ENCODE measurements at places on chromosomes 13 and 19.

- no peak for DNase-seq
Observed at GRCh38 chr13:29508876-29509252, 86.6 kb downstream of the SLC7A1 start.

DNA sequence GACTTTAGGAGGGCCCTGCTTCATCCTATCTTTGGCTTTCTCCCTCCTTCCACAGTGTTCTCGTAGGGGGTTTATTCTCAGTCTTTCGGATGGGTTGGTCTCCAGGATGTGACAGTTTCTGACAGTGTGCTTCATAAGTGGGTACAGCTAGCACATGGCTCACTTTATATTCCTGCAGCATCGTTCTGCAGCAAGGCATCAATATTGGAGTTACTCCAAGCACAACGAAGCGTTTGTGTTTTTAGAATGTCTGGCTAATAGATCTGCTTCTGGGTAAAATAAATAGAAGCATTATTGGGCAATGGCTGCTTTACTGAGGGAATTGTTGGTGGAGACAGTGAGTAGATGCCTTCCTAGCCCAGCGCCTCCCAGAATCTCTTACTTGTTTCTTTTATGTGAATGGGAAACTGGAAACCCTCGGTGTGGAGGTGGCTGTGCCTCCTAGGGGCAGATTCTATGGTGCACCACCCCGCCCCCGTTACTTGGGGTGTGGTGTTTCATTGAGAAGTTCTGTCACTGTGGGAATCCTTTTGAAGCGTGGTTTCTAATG is 2.0 kb downstream of the FARP1 start:
- DNase-seq = no peak

DNA sequence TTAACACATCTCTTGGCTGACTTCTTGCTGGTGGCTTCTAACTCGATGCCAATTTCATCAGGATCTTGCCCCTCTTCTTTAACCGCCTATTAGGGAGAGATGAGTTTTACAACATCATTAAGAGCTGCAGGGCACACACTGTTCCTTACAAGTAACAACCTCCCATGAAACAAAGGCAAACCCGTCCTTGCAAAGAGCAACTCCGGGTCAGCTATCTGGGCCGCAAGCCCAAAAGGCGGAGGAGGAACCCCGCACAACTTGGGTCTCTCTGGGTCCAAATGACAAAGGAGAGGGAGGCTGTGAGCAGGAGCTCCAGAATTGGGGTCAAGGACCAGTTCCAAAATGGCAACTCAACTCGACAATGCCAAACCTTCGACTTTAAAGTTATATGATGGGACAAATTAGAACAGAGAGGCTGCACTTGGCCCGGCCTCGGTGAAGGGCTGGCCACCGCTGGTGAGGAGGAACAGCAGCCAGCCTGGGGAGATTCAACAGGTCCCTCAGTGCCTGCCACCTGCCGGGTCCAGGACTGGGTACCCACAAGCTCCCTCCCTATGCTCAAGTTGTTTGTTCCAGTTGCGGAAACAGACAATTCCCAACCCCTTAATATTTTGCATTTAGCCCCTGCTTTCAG is 1.1 kb downstream of the SAFB2 start:
- DNase-seq = no peak

GRCh38 chr19:28497137-28497536 is 715.8 kb downstream of the UQCRFS1 start:
- no peak for DNase-seq

GRCh38 chr19:4604912-4605311 is 34.4 kb upstream of the TNFAIP8L1 start:
- DNase-seq = no peak

DNA sequence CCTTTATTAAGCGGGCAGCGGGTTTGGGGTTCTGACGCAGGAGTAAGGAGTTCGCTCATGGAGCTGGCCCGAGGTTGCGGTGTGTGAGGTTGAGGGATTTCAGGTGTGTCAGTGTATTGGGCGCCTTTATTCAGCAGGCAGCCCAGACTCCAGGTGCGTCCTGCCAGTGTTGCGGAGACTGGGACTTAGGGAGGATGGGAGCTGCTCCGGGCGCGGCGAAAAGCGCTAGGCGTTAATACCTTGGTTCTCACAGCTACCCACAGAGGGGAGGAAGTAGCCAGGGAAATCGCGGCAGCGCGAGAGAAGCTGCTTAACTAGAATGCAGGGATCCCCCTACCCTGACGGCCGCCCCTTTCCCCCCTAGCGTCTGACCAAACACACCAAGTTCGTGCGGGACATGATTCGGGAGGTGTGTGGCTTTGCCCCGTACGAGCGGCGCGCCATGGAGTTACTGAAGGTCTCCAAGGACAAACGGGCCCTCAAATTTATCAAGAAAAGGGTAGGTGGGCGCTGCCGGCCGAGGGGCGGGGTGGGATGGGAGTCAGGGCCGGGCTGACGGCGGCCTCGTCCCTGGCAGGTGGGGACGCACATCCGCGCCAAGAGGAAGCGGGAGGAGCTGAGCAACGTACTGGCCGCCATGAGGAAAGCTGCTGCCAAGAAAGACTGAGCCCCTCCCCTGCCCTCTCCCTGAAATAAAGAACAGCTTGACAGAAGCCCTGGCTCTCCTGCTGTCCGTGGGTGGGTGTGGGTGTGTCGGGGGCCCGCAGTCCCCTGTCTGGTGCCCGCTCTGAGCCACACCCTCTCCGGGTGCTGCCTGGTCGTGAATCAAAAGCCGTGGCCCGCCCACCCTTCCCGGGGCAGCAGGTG is 1.1 kb downstream of the RPL36 start:
- peak; percentile 43 for DNase-seq

- DNase-seq = no peak
Observed at GRCh38 chr13:105787632-105788031, 747.8 kb downstream of the EFNB2 start.

- DNase-seq = no peak
Observed at GRCh38 chr19:19268453-19269385, 4.4 kb downstream of the TM6SF2 start.

DNA sequence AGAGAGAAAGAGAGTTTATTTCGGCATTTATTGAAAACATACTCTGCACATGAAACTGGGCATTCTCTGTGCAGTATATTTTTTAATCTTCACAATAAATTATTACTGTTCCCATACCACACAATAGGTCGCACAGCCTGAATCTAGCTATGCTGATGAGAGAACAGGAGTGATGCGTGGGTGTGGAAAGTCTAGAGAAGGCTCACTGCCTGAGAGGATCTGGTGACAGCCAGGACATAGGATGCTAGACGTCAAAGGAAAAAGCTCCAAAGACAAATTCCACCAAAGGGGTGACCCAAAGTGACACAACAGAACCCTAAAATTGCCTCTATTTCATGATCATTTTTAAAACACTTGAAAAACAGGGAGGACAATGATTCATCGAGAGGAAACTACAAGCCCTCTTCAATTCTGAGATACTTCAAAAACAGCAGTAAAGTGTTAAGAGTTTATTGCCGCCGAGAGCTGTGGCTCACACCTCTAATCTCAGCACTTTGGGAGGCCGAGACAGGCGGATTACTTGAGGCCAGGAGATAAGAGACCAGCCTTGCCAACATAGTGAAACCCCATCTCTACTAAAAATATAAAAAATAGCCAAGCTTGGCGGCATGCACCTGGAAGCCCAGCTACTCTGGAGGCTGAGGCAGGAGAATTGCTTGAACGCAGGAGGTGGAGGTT is 189.6 kb upstream of the NBEA start:
- DNase-seq = no peak

- no peak for DNase-seq
Observed at GRCh38 chr19:18418029-18418482, 1.1 kb upstream of the SSBP4 start.
